ENCODE measurements at places on chromosomes 16 and 17. TPM values are rescaled to one million over a fixed set of nuclear protein-coding genes. Genes with fewer than 3 reads are reported as not detected.

Gene XYLT1
- 42.3 TPM for total RNA-seq

Gene DHRS7C
- not detected for total RNA-seq

Gene PYCARD
- total RNA-seq, result 29.9 TPM

Gene CPD
- 76.6 TPM for total RNA-seq

Gene SULT1A3
- 3.8 TPM for total RNA-seq

Gene ERAL1
- 41.9 TPM for total RNA-seq

Gene PPL
- 40.3 TPM for total RNA-seq

All from hair follicle dermal papilla cell (primary cell).